Right hindlimb (tissue), 1 donor: ENCODE measurements at places on chromosomes 5 and 9.

GRCh38 chr9:116855881-116856662 lies 169.0 kb downstream of the TRIM32 start:
- DNase-seq = no peak

DNA sequence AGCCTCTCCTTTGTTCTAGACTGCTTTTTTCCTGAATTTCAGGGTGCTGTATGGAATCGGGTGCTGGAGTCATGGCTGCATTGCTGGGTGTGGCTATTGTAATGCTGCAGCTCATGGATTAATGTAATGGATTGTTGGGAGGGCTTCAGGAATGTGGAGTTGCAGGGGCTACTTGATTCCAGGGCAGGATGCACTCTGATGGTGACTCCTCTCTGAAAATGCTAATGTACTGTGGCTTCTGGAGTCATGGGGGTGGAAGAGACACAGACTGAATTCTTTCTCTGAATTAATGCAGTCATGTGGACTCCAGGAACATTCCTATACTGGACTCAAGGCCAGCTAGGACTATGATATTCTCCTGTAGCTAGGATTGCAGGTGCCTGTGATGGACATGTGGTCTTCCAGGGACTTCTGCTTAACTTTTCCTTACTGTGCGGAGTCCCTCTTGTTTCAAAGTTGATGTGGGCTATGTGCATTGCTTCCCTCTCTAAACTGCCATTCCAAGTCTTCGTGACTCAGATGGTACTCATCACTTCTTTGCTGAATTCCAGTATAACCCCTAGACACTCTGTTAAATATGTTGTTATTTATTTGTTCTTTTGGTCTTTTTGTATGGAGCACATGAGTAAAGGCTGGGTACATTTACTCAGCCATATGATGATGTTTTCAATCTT lies 396.2 kb downstream of the KCTD16 start:
- no peak for DNase-seq

DNA sequence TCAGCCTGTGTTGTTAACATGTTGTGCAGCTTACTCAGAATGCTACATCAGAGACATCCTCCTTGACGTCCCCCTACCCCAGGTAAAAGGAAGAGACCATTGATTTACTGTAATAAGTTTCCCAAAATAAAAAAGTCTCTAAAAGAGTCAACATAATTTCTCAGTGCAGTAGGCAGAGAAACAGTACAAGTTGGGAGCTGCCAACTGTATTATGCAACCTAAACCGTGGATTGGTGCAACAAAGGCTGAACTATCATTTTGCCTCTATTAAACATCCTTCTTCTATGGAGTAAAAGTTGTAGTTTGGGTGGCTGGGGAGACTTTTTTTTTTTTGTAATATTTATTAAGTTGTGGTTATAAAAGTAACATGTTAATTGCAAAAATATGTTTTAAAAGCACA lies 208.0 kb downstream of the NR3C1 start:
- no peak for DNase-seq

GRCh38 chr9:105103776-105104175 lies 140.7 kb upstream of the SLC44A1 start:
- DNase-seq = no peak

DNA sequence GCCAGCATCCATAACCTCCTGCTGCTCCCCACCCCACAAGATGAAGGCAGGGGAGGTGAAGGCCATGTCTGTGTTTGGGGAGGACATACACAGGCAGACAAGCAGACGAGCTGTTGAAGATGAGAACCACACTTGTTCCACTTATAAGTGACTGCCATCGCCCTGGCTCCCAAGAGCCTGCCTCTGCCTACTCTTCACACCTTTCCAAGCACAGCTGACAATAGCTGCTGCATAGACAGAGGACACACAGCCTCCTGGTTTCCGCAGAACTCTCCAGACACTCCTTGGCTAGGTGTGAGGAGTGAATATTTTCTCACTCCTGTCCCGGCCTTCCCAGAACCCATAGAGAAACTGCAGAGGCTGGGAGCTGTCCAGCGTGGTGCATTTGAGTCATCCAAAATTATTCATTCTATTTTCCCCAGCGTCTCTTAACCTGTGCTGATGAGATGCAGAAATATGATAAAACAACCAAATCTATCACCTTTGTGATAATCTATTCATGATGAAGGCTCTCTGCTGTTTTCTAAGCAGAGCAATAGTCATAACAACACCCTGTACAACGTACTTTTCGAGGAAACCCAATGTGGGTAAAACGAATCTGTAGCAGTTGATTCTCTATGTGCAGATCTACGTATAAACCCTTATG lies 24.7 kb downstream of the KLF9 start:
- DNase-seq = peak; percentile 42

DNA sequence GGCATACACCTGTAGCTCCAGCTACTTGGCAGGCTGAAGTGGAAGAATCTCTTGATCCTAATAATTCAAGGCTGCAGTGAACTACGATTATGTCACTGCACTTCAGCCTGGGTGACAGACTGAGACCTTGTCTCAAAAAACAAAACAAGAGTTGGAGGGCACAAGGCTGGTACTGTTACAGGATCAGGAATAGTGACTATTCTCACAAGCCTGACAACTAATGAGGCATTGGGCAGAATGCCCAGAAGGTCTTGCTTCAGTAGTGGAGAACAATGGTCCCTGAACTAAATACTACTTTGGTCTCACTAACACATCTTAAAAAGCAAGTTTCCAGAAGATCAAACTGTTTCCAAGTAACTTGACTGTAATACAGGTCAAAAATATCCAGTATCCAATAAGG lies 182.9 kb upstream of the RFX3 start:
- DNase-seq = no peak
